ENCODE measurements at places on chromosomes 2 and 18.

DNA sequence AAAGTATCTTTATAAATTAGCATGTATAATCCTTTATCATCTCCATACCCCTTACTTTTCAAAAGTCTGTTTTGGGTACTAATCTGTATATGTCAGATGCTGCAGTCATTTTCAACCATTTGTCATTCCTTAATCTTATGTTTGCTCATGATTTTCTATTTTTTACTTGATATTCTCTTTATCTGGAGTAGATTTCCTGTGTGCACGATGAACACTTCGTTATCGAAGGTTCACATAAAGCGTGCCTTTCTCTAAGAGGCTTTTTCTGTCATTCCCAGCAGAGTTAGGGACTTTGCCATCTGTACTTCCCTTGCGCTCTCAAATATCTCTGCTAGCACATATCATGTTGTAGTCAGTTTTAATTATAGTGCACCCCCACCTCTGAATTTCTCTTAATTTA is 123.2 kb downstream of the BIRC6 start:
- no peak for DNase-seq

GRCh38 chr2:7570247-7570646 is 653.0 kb downstream of the RNF144A start:
- DNase-seq: no peak

DNA sequence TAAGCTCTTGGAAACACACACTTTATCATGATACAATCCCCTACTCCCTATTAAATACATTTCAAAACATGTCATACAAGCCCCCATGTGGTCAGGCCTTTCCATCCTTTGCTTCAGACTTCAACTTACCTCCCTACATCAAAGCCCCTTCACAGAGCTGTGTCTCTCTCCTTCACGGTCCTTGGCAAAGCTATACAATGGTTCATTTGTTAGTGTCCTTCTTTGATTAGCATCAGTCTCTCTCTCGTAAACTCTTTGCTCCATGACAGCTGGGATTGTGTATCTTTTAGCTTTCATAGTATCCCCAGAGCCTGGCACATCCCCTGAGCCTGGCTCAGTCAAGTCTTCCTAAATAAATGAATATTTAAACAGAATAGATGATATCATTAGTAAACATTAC is 25.6 kb upstream of the INSIG2 start:
- no peak for DNase-seq

- no peak for DNase-seq
Measured at GRCh38 chr2:13000664-13001363, 284.1 kb downstream of the TRIB2 start.

GRCh38 chr2:48984922-48985321 is 169.4 kb downstream of the FSHR start:
- no peak for DNase-seq

GRCh38 chr18:55013685-55014084 is 54.4 kb upstream of the CCDC68 start:
- no peak for DNase-seq
